ENCODE measurements at places on chromosomes 7 and 10. TPM values are rescaled to one million over a fixed set of nuclear protein-coding genes. Genes with fewer than 3 reads are reported as not detected.

DNA sequence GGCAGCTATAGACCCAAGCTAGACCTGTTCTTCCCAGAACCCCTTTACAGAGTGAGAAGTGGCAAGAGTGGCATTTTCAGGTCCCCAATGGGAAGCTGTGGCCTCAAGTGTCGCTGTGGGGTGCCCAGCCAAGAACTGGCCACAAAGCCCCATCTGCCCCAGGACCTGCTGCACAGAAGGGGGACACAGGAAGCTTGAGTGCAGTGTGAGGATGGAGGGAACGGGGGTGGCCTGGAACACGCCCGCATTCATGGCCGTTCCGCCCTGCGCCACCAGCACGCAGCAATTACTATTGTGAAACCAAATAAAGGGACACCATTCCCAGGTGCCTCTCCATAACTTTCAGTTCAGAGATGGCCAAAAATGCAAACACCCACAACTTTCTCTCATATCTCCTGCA is 237.6 kb upstream of the TCERG1L start:
- no peaks in the 10 kb centered on the region for H3K27me3 ChIP-seq
- no peak overlapping the region for H3K27ac ChIP-seq
- no peak overlapping the region for H3K4me3 ChIP-seq
- H3K36me3 ChIP-seq = no peaks in the 10 kb centered on the region
- H3K4me1 ChIP-seq = no peaks in the 10 kb centered on the region

DNA sequence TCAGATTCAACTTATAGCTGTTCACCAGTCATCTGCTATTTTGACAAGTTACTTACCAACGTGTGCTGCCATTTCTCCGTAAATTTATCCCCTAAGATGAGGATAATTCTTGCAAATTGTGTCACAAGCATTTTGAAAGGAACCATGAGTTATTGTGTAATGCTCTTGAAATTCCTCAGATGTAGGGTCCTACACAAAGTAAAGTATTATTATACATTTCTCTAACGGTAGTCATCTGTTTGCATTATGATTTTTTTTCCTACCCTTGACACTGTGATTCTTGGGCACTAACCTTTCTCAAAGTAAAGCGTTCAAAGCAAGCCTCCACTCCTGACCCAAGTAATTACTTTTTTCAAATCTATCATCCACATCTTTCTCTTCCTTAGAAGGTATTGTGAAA is 8.1 kb downstream of the HERC4 start:
- no peaks in the 10 kb centered on the region for H3K27me3 ChIP-seq
- H3K27ac ChIP-seq = no peak overlapping the region
- no peak for DNase-seq
- no peak overlapping the region for H3K4me3 ChIP-seq

DNA sequence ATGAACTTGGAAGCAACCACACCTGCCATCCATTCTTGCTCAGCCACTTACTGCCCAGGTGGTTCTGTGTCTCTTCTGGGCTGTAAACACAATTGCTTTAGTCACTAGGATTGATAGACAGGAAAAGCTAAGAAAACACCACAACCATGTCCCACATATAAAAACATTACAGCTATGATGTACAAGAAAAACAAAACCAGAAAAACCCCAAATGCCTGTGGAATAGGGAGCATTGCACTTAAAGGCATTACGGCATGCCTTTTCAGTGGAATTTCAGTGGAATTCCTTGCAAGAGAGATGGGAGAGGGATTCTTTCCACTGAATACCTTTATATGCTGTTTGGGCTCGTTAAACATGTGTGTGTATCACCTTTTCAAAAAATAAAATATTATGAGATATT is 44.2 kb upstream of the GPR26 start:
- H3K36me3 ChIP-seq = no peaks in the 10 kb centered on the region
- no peak overlapping the region for H3K4me3 ChIP-seq
- no peak for DNase-seq
- H3K27me3 ChIP-seq = no peaks in the 10 kb centered on the region
- H3K4me1 ChIP-seq = no peaks in the 10 kb centered on the region
- H3K27ac ChIP-seq = no peak overlapping the region

GRCh38 chr10:24962995-24963394 is 10.6 kb upstream of the PRTFDC1 start:
- DNase-seq = no peak
- H3K4me3 ChIP-seq = no peak overlapping the region
- no peak overlapping the region for H3K27ac ChIP-seq
- H3K27me3 ChIP-seq = no peaks in the 10 kb centered on the region
- no peaks in the 10 kb centered on the region for H3K4me1 ChIP-seq

- H3K4me1 ChIP-seq = no peaks in the 10 kb centered on the region
- DNase-seq = no peak
- no peaks in the 10 kb centered on the region for H3K27me3 ChIP-seq
- H3K4me3 ChIP-seq = no peak overlapping the region
Measured at GRCh38 chr10:65342245-65342644, 1583.6 kb upstream of the LRRTM3 start.

- H3K4me3 ChIP-seq = no peak overlapping the region
- no peaks in the 10 kb centered on the region for H3K4me1 ChIP-seq
- H3K27ac ChIP-seq = no peak overlapping the region
- no peak for DNase-seq
Measured at GRCh38 chr7:9600974-9601373, 1167.6 kb downstream of the NXPH1 start.

- no peak overlapping the region for H3K4me3 ChIP-seq
- H3K4me1 ChIP-seq = no peaks in the 10 kb centered on the region
- H3K36me3 ChIP-seq = no peaks in the 10 kb centered on the region
- no peak overlapping the region for H3K27ac ChIP-seq
Measured at GRCh38 chr7:48244864-48245271, 73.6 kb downstream of the ABCA13 start.

GRCh38 chr7:45919993-45920459 is 1.0 kb downstream of the IGFBP3 start:
- peaks cover 3% of the 10 kb centered on the region for H3K36me3 ChIP-seq
- peak overlapping the region; percentile 57 for H3K27ac ChIP-seq
- peaks cover 47% of the 10 kb centered on the region for H3K4me1 ChIP-seq
- peaks cover 62% of the 10 kb centered on the region for H3K27me3 ChIP-seq
- H3K4me3 ChIP-seq = peak overlapping the region; percentile 72

- peaks cover 60% of the 10 kb centered on the region for H3K4me1 ChIP-seq
- no peaks in the 10 kb centered on the region for H3K27me3 ChIP-seq
- no peak for DNase-seq
- H3K4me3 ChIP-seq = no peak overlapping the region
- peak overlapping the region; percentile 96 for H3K27ac ChIP-seq
- peaks cover 29% of the 10 kb centered on the region for H3K36me3 ChIP-seq
Measured at GRCh38 chr10:17214971-17215781, 12.9 kb upstream of the VIM start.

- H3K27me3 ChIP-seq = no peaks in the 10 kb centered on the region
- H3K36me3 ChIP-seq = no peaks in the 10 kb centered on the region
- no peak overlapping the region for H3K27ac ChIP-seq
- H3K4me1 ChIP-seq = peaks cover 5% of the 10 kb centered on the region
- no peak for DNase-seq
- no peak overlapping the region for H3K4me3 ChIP-seq
Measured at GRCh38 chr7:158014976-158015375, 572.6 kb downstream of the PTPRN2 start.

DNA sequence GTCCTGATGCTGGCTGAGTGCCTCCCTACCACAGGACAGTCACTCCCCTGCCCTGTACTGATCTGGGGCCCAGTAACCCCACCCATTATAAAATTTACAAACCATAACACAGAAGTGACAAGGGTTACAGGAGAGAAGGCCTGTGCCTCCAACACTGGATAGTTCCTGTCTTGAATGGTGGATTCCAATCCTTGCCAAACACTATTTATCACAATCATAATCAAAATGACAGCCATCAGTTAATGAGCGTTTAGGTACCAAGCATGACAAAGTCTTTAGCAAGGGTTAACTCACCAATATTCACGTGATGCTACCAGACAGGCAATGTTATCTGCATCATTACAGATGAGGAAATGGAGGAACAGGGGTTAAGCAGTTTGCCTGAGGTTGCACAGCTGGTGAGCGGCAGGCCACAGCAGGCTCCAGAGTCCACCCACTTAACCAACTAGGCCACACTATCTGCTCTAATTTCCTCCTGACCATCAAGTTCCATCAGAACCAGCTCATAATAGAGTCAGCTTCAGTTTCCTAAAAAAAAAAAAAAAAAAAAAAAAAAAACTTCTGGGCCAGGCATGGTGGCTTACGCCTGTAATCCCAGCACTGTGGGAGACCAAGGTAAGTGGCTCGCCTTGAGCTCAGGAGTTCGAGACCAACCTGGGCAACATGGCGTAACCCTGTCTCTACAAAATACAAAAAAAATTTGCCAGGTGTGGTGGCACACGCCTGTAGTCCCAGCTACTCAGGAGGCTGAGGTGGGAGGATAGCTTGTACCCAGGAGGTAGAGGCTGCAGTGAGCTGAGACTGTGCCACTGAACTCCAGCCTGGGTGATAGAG is 14.2 kb downstream of the PDLIM1 start:
- H3K27me3 ChIP-seq = peaks cover 12% of the 10 kb centered on the region
- H3K4me3 ChIP-seq = no peak overlapping the region
- DNase-seq = no peak
- no peaks in the 10 kb centered on the region for H3K4me1 ChIP-seq

DNA sequence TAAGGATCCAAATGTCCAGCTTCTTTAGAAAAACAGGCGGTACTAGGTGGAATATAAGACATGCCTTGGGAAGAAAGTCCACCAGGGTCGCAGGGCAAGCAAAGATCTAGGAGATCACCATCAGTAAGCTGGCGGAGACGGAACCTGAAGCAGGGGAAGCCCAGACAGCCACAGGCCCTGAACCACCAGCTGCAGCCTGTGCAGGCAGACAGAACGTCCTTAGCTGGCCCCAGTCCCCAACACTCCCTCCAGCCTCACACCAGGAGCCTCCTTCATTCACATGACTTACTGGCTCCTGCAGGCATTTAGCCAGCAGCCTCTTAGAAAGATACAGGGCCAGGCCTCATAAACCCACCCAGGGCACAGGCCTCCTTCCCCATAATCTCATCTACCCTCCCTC is 17.4 kb downstream of the RGS10 start:
- no peaks in the 10 kb centered on the region for H3K27me3 ChIP-seq
- H3K36me3 ChIP-seq = peaks cover 49% of the 10 kb centered on the region
- peaks cover 17% of the 10 kb centered on the region for H3K4me1 ChIP-seq
- H3K4me3 ChIP-seq = no peak overlapping the region

GRCh38 chr10:105963334-105963884 is 1201.1 kb downstream of the SORCS1 start:
- H3K4me3 ChIP-seq = no peak overlapping the region
- H3K27me3 ChIP-seq = no peaks in the 10 kb centered on the region

GRCh38 chr7:24050991-24051560 is 232.9 kb upstream of the NPY start:
- H3K27me3 ChIP-seq = peaks cover 38% of the 10 kb centered on the region
- H3K27ac ChIP-seq = no peak overlapping the region
- peaks cover 10% of the 10 kb centered on the region for H3K4me1 ChIP-seq
- no peak overlapping the region for H3K4me3 ChIP-seq
- DNase-seq = no peak

DNA sequence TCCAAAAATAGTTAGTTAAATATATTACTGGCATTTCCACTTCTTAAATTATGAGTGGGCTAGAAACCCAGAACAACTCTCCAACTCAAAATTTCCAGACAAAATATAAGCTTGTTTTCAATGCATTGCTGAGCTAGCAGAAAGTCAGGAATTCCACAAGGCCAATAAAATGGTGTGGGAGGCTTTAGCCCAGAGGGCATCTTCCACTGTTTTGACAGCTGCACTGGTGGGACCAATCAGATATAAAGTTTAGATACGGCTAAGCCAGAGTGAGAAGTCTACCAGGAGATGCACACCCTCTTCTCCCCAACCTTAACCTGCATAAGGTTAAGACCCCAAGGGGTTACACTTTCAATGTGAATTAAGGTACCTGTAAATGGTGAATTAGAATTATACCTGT is 76.6 kb downstream of the AMPH start:
- no peak overlapping the region for H3K4me3 ChIP-seq
- DNase-seq = no peak
- peaks cover 9% of the 10 kb centered on the region for H3K27me3 ChIP-seq
- no peaks in the 10 kb centered on the region for H3K36me3 ChIP-seq

- no peak for DNase-seq
- peaks cover 9% of the 10 kb centered on the region for H3K4me1 ChIP-seq
- H3K4me3 ChIP-seq = no peak overlapping the region
- peaks cover 71% of the 10 kb centered on the region for H3K27me3 ChIP-seq
Measured at GRCh38 chr10:97981816-97982215, 48.6 kb downstream of the CRTAC1 start.

GRCh38 chr7:77383333-77383740 is 32.8 kb downstream of the GSAP start:
- H3K4me1 ChIP-seq = no peaks in the 10 kb centered on the region
- DNase-seq = no peak
- no peaks in the 10 kb centered on the region for H3K36me3 ChIP-seq
- H3K27me3 ChIP-seq = peaks cover 3% of the 10 kb centered on the region

- no peaks in the 10 kb centered on the region for H3K36me3 ChIP-seq
- peaks cover 5% of the 10 kb centered on the region for H3K4me1 ChIP-seq
- no peak overlapping the region for H3K4me3 ChIP-seq
- no peak overlapping the region for H3K27ac ChIP-seq
- H3K27me3 ChIP-seq = no peaks in the 10 kb centered on the region
Measured at GRCh38 chr7:105738133-105738532, 138.3 kb downstream of the ATXN7L1 start.

DNA sequence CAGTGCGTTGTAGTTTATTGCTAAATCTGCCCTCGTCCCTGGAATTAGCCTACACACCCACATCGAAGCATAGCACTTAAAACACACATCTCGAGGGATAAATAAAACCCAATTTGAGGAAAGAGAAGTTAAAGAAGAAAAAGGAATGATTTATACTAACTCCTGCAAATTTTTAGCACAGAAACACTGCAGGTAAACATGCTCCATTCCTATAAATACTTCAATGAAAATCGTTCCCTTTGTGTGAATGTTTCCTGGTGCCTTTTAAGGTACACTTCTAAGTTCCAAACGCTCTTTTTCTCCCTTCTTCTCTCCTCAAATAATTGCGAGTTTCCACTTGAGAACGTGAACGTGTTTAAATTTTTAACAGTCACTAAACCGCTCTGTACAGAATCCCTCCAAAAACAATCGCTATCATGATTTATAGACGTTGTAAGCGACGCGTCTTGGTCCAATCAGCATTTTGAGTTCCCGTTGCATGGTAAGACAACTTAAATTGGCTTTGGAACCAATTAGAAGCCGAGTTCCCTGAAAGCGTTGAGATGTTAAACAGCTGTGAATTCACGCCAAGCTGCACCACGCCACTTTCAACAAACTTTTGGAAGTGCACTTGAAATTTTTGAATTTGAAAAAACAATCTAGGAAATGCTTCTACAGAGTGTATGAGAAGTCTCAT is 12.5 kb upstream of the EBLN1 start:
- peak overlapping the region; percentile 92 for H3K27ac ChIP-seq
- H3K4me3 ChIP-seq = peak overlapping the region; percentile 79
- DNase-seq = peak; percentile 68
- H3K27me3 ChIP-seq = peaks cover 33% of the 10 kb centered on the region

Gene ADGRA1
- not detected for total RNA-seq

Gene HOXA6
- total RNA-seq = not detected

Gene AGR2
- not detected for total RNA-seq

Gene SLC13A1
- not detected for total RNA-seq

Gene AGAP6
- total RNA-seq = 23.5 TPM

Gene ARHGAP22
- not detected for total RNA-seq

Gene URGCP
- 26.4 TPM for total RNA-seq

Gene RASA4
- total RNA-seq = 39.3 TPM

Gene ICA1
- 3.4 TPM for total RNA-seq

Gene DDC
- not detected for total RNA-seq

Gene TBX20
- total RNA-seq = 0.14 TPM

Gene TYW1B
- total RNA-seq = 4.4 TPM

Measured in activated CD8-positive, alpha-beta memory T cell treated with anti-CD3 and anti-CD28 coated beads, Interleukin-2, amount 10 ng/mL, durations not matched to agents 7 days and 5 days (primary cell).